NCI-H187 treated with DMSO at 0.1 percent for 48 hours (cell line): ENCODE measurements at places on chromosomes 3 and 15.

- DNase-seq = no peak
Measured at GRCh38 chr3:170959457-170959856, 51.0 kb upstream of the EIF5A2 start.

- DNase-seq = no peak
Measured at GRCh38 chr15:60722328-60723112, 243.6 kb upstream of the ICE2 start.

DNA sequence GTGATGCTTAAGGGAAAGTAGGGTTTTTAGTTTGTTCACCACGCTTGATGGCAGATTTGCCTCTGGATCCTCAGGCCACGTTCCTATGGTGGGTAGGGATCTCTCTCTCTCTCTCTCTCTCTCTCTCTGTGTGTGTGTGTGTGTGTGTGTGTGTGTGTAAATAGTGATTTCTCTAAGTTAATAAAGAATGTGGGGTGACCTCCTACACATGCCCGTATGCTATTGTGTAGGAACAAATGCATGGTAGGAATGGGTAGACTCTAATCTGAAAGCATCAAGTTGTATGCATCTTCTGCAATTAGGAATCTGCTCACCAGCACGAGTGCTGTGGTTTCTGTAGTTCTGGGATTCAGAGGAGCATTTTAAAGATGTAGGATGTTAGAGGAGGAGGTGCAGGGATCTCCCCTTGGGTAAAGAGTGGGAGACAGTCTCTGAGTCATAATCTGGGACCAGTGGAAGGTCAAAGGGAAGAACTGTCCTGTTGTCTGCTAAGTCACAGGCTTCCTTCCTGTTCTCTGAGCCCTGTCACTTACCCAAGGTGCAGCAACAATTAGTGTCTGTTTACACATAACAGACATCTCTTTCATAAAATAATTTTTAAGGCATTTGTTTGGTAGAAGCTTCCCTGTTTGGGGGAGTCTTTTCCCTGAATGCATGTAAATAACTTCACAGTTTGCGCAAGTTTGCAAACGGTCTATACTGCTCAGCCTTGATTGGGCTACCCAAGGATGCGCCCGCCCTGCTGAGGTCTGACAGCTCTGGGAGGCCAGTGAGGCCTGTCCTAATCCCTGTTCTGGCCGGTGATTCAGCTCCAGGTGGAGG lies 139.8 kb downstream of the IGF1R start:
- DNase-seq = no peak

GRCh38 chr3:49554633-49555265 lies 472 bp downstream of the BSN start:
- DNase-seq = no peak

- DNase-seq = no peak
Measured at GRCh38 chr15:101664303-101664913, 12.2 kb upstream of the TM2D3 start.

DNA sequence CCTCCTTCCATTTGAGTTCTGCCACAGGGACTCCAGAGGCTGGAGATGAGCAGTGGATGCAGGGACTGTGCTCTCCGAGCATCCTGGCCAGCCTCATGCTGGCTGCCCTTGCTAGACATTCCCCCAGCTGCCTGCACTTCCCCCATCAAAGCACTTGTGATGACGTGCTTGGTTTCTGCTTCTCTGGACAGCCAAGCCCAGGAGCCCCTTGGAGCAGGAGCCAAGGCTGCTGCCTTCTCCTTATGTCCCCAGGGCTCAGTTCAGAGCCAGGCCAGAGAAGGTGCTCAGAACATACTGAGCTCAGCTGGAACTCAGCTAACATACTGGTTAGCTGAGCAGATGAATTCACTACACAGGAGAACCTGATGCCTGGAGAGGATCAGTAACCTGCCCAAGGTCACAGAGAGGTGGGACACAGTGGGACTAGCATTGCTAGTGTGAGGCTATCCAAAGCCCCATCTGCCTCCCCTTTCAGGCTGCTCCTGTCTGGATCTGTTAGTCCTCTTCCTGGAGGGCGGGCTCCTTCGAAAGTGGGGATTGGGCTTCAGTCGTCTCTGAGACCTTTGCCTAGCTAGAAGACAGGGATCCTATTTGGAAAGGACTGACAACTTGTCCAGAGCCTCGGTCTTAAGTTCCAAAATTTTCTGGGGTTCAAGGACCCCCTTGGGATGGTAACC lies 4.3 kb downstream of the PCBP4 start:
- DNase-seq = no peak

- no peak for DNase-seq
Measured at GRCh38 chr3:17038900-17039553, 154.3 kb downstream of the PLCL2 start.

GRCh38 chr15:85551221-85551832 lies 170.9 kb downstream of the AKAP13 start:
- no peak for DNase-seq

DNA sequence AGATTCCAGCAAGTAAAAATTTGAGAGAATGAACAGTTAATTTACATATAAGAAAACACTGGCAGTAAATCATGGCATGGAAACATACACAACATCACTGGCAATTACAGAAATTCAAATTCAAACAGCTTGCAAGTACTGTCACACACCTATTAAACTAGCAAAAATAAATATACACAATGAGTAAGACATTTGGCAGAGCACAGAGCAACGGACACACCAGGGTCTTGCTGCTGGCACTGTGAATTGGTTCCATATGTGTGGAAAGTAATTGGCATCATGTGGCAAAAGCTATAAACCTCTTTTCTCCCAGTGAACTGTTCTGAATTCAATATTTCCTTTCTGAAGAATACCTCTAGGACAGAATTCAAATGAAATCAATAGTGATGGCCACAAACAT lies 78.3 kb downstream of the LRRK1 start:
- DNase-seq = no peak

- no peak for DNase-seq
Measured at GRCh38 chr15:49855917-49856637, 235.2 kb downstream of the DTWD1 start.

DNA sequence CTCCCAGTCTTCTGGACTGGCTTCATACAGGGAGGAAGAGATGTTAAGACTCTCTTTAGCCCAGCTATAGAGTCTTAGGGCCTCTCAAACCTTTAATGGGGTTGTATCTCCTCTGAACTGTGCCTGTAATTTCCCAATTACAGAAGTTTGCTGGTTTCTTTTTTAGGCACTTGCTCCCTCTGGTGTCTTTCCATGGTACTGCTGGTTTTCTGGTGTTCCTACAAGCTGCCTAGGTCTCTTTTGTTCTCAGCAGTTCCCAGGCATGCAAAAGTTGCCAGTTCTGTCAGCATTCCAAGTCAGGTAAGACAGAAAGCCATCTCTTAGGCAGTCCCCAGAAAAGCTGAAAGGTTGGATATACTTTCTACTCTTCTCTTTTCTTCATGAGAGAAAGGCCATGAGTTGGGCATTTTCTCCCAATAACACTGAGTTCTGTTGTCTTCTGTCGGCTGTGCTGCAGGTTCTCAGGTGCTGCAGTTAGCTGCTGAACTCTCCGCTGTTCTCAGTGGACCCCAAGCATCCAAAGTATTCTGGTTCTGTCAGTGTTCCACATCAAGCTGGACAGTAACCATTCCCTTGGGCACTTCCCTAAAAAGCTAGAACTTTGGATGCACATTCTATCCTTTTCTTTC lies 54.4 kb upstream of the EHHADH start:
- no peak for DNase-seq

GRCh38 chr15:80288131-80288530 lies 36.1 kb upstream of the CTXND1 start:
- DNase-seq = no peak

DNA sequence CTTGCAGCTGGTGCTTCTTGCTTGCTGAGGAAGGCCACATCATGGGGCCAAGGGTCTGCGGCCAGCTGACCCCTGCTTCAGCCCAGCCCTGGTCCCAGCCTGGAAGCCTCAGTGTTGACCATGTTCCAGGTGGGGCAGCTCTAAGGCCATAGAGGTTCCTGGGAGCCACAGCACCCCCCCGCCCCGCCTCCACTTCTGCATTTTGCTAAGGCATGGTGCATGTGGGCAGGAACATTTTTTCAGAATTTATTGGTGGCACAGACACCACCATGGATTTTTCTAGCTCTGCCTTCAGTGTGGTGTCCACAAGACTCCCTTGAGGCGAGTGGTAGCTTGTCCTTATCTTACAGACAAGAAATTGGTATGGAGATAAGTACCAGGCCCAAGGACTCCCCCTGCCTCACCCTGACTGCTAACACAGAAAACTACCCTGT lies 1.9 kb upstream of the CHST14 start:
- no peak for DNase-seq

DNA sequence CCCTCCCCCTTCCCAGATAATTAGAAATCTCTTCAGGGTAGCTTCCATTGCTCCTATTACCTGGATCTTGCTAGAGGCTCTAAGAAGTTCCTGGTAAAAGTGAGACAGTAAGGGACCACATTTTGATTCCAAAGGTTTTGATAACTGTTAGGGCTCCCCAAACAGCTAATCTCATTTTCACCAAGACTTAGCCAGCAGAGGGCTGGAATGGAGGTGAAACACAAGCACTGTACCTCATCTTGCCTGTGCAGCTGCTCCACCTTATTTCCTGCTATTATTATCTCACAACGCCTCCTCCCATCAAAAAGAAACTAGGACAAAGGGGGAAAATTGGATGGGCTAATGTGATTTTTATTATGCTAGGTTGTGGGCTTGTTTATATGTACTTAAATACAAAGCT lies 7.3 kb downstream of the SETD5 start:
- DNase-seq = no peak

- no peak for DNase-seq
Measured at GRCh38 chr15:77577366-77577950, 55.3 kb downstream of the LINGO1 start.

- DNase-seq = no peak
Measured at GRCh38 chr3:144119633-144120032, 148.0 kb downstream of the DIPK2A start.

DNA sequence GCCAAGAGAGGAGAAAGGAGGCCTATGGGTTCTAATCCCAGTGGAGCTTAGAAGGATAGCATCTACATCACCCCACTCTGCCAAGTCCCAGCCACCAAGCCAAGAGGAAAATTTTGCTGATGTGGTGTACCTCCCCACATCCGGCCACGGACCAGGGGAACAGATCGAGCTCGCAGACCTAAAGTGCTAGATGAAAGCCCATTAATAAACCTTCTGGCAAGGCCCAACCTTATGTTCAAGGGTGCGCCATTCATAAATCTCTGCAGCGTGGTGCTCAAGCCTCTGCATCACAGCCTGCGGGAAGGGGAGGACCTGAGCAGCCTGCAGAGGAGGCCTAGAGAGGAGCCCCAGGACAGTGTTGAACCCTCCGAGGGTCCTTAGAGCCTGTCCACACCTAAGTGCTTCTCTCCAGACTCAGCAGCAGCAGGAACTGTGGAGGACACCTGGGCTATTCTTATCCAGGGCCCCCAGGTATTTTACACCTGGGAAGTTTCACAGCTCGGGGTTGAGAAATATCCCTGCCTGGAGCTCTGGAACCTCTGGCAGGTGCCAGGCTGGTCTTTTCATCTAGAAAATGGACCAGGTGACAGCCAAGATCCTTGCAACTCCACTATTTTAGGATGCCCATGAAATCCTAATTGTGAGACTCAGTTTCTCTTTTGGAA lies 68.0 kb downstream of the MRPL46 start:
- no peak for DNase-seq

- no peak for DNase-seq
Measured at GRCh38 chr15:62927836-62928235, 114.7 kb upstream of the TPM1 start.

- DNase-seq = no peak
Measured at GRCh38 chr3:100748220-100748619, 38.9 kb downstream of the TFG start.

- DNase-seq = no peak
Measured at GRCh38 chr3:131141770-131142169, 115.1 kb downstream of the NEK11 start.

GRCh38 chr3:101128786-101129185 lies 135.6 kb upstream of the ABI3BP start:
- DNase-seq = no peak

DNA sequence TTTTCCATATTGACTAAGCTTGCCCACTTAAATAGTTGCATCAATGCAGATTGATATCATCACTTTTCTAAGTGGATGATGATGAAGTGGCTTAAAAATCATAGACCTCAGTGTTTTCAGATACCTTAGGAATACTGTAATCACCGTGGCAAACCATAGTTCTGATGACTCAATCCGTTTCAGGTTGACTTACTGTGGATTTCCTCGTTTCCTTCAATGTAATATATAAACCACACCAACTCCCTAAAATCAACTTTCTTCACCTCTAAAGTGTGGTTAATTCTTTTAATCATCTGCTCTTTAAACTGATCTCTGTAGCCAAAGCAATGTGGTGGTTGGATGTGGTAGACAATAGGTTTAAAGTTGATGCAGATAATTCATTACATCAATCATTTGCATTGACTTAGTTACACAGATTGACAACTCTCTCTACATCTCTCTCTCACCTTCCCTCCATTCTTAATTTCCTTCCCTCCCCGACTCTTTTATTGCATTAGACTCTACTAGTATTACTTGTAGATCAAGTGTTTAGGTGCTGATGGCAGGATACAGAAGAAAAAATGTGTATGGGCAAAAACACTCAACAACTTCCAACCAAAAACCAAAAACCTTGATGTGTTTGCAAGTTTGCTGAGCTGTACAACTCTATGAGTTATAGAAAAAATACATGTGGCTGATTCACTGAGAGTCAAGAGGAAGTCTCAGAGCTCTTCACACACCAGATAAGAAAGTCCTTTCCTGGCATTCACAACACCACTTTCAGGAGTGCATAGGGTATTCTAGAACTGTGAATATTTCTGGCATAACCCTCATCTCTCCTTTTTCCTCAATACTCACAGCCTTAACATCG lies 243.5 kb downstream of the NFKBIZ start:
- DNase-seq = no peak

DNA sequence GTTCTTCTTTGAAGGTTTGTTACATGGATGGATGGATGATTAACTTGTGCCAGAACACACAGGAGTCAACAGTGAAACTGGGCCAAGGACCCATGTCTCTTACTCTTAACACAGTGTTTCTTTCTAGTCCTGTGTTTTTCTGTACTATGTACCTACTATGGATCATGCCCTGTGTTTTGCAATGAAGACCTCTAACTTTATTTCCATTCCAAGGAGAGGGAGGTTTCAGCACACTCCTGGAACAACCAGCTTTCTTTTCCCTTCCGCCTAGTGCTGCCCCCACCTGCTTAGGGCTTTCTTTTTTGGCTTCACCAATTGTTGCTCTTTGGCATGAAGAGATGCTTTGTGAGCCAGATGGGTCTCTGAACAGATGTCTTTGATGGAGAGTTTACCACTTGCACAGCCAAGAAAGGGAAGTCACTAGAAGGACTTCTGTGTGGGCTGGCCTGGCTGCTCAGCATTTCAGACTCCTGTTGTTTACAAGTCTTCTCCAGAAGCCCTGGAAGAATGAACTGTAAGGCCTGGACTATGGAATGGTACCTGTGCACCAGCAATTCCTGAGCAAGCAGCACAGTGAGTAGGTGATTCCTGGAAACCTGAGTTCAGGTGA lies 44.5 kb downstream of the SNAPC5 start:
- DNase-seq = no peak

DNA sequence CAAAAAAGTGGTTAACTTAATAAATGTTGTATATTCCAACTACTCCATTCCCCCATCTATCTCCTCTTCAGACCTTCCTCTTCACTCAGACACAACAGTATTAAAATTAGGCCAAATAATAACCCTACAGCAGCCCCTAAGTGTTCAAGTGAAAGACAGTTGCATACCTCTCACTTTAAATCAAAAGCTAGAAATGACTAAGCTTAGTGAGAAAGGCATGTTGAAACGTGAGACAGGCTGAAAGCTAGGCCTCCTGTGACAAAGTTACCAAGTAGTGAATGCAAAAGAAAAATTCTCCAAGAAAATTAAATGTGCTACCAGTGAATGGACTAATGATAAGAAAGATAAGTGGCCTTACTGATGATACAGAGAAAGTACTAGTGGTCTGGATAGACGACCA lies 71.7 kb downstream of the ANKRD28 start:
- DNase-seq = no peak

GRCh38 chr3:157160658-157161424 lies 894 bp upstream of the CCNL1 start:
- no peak for DNase-seq
